ENCODE measurements at places on chromosomes 7 and 10.

DNA sequence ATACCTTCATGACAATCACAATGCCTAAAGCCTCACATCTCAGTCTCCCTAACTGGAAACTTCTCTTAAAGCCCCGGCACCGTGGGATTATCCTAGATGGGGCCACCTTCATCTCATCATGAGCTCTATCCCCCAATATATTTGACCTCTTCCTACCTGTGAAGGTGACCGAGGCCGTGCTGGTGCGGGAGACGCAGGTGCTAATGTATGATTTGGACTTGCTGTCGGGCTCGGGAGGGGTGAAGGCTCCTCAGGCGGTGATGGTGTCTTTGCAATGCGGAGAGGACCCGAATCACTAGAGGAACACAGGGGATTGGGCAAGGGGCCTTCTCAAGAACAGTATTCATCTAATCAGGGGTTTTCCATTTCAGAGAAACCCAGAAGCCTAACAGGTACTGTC is 168.4 kb downstream of the AMPH start:
- DNase-seq: no peak

- DNase-seq: no peak
These were observed 31.6 kb downstream of the GARIN1A start for GRCh38 chr7:128703609-128704241.

- DNase-seq: no peak
These were observed 106.9 kb upstream of the RHEB start for GRCh38 chr7:151626422-151627115.

DNA sequence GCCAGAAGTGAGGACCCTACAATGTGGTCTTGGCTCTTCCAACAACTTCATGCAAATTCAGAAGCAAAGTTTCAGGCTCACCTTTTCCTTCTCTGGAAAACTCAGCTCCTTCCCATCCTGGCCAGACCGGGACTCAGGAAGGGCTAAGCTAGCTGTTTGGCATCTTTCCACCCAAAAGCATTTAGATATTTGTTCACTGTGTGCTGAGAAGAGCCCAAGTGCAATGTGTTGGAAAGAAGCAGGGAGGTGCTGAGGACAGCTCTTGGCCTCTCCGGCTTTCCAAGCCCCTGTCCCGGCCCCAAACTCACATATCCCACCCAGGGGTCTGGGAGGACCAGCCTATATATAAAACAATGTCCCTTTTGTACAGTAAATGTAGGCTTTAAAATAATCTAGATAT is 44.5 kb downstream of the MKI67 start:
- no peak for DNase-seq

DNA sequence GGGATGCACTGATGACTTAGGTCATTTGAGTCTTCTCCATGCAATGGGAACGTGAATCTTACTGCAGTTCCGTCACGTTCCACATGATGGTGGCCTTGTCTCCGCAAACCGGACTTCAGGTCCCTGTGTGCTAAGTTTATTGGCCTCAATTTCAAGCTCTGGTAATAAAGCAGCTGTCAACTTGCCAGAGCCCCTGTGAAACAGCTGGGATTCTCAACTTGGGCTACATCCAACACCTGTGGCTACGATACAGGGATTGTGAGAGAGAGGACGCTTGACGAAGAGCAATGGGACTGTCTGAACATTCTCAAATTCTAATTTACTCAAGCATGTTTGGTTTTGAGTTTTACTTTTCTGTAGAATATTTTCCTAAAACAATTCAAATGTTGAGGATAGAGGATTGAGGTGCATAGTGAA is 174.2 kb downstream of the PTN start:
- DNase-seq: peak; percentile 8

DNA sequence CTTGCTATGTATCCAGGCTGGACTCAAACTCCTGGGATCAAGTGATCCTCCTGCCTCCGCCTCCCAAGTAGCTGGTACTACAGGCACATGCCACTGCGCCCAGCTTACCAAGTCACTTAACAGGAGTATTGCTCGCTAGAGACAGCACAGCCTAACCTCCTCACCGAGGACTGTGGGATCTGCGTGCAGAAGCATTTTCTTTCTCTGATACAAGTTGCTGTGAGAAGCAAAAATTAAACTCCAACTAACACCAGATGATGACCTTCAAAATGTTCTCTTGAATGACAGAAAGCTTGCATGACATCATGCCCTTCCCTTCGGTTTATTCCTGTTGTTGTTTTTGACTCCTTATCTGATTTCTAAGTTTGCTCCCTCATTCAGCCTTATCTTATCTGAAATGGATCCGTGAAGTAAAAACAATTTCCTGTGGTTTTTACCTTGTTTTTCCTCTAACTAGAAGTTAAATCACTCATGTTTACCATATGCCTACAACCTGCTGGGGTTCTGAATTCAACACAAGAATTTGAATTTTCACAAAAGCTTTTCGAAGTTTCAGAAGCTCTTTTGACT is 94.4 kb upstream of the KIF5B start:
- no peak for DNase-seq

DNA sequence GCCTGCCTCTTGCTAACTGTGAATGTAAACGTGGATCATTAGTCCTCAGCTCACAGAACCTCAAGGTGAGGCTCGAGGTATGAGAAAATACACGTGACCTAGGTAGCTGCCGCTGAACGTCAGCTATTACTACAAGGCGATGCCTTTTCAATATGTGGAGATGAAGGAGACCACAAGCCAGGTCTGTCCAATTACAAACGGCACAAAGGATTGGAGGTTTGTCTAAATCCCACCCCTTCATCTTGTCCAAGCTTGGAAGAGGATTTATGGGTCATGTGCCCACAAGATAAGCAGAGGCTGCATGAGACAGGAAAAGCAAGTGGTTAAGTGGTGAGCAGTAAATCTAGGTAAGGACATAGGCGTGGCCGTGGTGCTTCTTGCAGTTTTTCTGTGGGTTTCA is 3.4 kb downstream of the H2BK1 start:
- DNase-seq: no peak

GRCh38 chr10:97203220-97203619 is 17.5 kb upstream of the SLIT1 start:
- DNase-seq: no peak

DNA sequence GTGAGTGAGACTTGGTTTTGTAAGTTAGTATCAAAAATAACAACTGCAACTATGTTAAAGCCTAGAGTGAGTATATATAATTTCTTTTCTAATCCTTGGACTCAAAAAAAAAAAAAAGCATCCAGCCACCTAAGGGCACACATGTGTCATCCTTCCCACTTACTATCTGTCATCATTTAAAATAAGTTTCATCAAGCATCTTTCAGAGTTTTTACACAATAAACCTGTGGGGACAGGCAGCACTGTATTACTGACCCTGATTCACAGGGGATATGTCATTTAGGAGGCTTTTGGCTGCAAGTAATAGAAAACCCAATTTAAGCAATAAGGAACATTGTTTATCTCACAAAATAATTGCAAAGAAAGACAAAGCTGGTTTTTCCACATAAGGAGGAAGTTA is 32.3 kb upstream of the OSBPL3 start:
- DNase-seq: no peak

GRCh38 chr7:129386506-129386905 is 47.7 kb upstream of the STRIP2 start:
- DNase-seq: no peak

DNA sequence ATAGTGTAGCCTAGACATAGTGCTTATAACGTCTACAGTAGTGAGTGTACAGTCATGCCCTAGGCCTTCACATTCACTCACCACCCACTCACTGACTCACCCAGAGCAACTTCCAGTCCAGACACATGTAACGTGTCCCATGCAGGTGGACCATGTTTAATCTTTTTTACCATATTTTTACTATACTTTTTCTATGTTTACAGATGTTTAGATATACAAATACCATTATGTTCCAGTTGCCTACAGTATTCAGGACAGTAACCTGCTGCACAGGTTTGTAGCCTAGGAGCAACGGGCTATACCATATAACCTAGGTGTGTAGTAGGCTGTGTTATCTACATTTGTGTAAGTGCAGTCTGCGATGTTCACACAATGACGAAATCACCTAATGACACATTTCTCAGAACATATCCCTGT is 11.0 kb downstream of the MPP7 start:
- peak; percentile 40 for DNase-seq

GRCh38 chr10:28366994-28367393 is 64.1 kb upstream of the MPP7 start:
- no peak for DNase-seq

- no peak for DNase-seq
These were observed 130.3 kb downstream of the PKD1L1 start for GRCh38 chr7:47817917-47818316.

GRCh38 chr7:99034932-99035722 is 108.8 kb downstream of the SMURF1 start:
- no peak for DNase-seq

- no peak for DNase-seq
These were observed 104.7 kb downstream of the SEPTIN7 start for GRCh38 chr7:35905555-35905954.

- DNase-seq: no peak
These were observed 146.4 kb downstream of the ACTR3B start for GRCh38 chr7:152905949-152906348.

DNA sequence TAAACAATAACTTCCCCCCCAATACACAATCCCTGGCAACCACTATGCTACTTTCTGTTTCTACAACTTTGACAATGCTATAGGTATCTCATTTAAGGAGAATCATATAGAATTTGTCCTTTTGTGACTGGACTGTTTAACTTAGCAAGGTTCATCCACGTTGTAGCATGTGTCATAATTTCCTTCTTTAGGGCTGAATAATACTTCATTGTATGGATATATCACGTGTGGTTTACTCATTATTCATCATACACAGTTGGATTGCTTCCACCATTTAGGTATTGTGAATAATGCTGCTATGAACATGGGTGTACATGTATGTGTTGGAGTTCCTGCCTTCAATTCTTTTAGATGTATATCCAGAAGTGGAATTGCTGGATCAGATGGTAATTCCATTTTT is 111.0 kb downstream of the LMBR1 start:
- no peak for DNase-seq

DNA sequence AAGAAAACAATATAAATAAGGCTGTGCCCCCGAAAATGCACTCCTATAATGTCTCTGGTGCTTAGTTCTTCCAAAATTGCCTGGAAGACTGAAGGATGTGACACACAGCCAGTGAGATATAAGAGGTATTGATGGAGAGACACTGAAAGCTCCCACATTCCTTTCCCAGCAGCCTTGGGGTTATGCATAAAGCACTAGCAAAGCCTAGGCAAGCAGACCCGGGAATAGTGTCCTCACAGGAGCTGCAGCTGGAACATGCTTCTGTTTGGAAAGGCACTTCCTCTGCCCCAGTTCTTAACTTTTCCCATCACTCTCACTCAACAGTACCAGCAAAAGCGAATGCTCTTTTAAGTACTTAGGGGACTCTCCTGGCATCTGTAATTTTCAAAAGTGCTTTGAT is 178.0 kb downstream of the AMPH start:
- DNase-seq: no peak

- DNase-seq: no peak
These were observed 125.2 kb downstream of the TACC2 start for GRCh38 chr10:122113945-122114747.

DNA sequence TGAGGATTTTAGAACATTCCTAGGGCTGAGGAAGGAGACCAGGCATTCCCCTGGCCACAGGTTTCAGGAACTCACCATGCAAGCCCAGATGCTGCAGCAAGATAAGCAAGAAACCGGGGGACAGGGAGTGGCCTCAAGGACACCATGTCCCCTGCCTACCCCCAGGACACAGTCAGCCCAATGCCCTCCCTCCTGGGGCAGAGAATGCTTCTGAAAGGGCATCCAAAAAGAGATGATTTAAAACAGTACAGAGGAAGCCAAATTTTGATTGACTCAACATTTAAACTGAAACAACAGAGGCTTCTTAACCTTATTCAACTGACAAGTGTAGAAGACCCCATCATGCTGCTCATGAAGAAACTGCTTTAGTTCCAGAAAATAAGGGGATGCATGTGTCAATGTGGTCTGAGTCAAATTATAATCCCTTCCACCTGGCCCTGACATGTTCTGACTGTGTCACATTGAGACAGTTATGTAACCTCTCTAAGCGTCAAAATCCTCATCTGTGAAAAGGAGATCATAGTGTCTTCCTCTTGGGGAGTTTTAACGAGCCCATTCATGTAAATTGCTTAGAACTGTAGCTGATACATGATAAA is 60.0 kb downstream of the ICA1 start:
- no peak for DNase-seq

- DNase-seq: peak; percentile 6
These were observed 1043.2 kb upstream of the C7orf33 start for GRCh38 chr7:147547252-147547897.

DNA sequence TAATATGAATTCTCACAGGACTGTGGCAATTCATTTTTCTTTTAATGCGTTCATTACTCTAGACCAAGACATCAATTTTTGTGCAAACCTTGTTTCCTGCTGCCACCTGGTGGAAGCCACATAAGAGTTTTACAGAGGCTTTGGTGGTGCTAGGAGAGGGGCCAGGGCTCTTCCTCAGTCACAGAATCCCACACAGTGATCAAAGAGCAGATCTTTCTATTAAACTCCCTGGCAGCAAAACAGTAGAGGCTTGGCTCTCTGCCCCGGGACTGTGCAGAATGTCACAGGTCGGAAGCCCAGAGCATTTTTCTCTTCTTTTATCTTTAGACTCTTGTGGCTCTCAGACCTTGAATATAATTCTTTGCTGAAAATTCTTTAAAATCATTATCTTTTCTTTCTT is 506.4 kb upstream of the C7orf33 start:
- DNase-seq: peak; percentile 6

DNA sequence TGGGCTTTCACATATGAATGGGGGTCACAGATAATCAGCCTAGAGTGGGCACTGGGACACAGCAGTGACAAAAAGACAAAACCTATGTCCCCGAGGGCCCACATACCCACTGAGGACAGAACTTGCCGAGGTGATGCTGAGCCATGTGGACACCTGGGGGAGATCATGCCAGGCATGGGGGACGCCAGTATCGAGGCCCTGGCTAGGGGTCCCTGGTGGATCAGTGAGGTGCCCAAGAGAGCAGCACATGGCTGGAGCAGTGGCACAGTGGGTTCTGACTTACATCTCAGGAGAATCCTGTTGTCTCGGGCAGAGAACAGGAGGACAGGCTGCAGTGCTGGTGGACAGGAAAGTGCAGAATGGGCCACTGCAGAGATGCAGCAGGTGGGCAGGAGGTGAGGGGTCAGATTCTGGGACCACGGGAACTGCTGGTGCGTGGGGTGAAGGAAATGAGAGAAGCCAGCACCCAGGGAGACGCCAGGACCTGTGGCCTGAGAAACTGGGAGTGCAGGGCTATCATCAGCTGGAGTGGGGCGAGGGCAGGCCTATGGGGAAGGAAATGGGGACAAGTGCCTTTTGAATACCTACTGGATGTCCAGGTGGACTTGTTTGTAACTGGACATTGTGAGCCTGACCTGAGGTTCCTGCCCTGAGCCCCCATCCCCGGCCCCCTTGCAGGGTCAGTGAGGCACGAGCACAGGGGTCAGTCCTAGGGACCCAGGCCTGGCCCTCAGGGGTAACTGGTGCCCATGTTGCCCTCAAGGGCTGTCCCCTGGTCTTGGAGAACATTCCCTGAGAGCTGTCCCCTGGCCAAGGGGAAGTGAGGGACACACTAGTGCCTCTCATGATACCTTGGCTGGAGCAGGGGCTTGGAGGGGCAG is 91.2 kb upstream of the RET start:
- DNase-seq: no peak

GRCh38 chr10:50152792-50153272 is 85.1 kb downstream of the WASHC2A start:
- DNase-seq: no peak

GRCh38 chr7:80136261-80137055 is 1.8 kb downstream of the GNAI1 start:
- DNase-seq: no peak
